Neural crest cell (in vitro differentiated cells): ENCODE measurements at places on chromosomes 3 and 15.

GRCh38 chr3:106619-107018 lies 89.9 kb upstream of the CHL1 start:
- DNase-seq, result no peak

DNA sequence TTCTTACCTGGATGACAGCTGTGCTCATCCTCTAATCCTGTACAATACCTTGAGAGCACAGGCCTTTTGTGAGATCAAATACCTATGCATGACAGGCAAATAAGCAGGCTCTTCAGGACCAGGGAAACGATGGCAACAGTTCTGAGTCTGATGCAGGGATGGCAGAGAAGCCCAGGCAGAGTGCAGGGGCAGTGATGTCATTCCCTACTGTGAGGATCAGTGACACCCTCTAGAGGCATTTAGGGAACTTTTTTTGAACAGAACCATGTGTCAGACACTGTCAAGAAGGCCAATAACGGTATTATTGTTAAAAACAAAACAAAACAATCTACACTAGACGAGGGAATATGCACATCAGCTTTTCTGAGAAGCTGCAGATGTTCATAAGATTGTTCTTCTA lies 314.8 kb upstream of the CTDSPL start:
- no peak for DNase-seq

DNA sequence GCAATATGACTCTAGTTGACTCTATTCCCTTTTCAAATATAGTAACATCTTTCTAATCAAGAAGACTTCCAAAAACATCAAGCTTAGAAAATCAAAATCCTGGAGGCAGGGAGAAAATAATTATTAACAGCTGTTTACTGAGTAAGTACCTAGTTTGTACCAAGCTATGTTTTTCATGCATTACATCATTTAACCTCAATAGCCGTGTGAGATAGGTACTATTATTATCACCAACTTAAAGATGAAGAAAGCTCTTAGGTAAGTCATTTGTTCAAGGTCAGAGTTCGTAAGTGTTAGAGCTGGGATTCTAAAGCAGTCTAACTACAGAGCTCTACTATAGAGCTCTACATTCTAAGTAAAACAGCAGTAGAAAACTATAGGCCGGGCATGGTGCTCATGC lies 41.6 kb downstream of the GSK3B start:
- DNase-seq, result no peak

DNA sequence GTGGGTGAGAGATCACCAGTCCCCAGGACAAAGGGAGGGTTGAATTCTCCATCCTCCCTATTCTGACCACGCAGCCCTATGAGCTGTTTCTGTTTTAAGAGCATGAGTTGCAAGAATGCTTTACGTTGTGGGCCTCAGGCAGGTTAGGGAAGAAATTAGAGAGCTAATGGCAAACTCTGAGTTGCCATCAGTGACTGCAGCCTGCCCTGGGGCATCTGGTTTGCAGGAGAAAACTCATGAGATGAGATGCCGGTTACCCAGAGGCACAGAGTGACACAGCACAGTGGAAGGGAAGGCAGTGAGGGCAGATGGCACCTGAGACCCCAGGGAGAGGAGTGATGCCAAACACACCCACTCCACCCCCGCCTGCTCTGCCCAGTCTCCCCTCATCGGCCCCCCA lies 265.3 kb downstream of the CD47 start:
- DNase-seq, result no peak

- DNase-seq, result no peak
These were observed 3.2 kb upstream of the BMF start for GRCh38 chr15:40111888-40112287.

GRCh38 chr3:46143951-46144473 lies 64.1 kb downstream of the CCR1 start:
- DNase-seq, result no peak

- no peak for DNase-seq
These were observed 163.9 kb downstream of the DCLK3 start for GRCh38 chr3:36600404-36600803.

- no peak for DNase-seq
These were observed 5.4 kb downstream of the TMEM43 start for GRCh38 chr3:14130230-14130629.

DNA sequence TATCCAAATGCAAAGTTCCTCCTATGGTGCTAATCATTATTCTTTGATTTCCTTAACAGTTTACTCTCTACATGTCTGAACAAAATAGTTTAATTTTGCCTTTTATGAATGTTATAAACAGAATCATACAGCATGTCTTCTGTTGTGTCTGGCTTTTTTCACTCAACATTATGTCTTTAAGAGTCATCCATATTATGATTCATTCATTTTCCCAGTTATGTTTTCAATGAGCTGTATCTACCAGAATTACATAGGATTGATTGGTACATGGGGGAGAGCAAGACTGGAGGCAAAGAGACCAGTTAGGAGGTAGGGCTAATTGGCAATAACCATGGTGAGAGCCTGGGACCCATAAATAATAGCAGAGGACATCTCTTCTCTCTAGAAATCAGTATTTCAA lies 16.6 kb upstream of the RAP2B start:
- DNase-seq, result no peak

DNA sequence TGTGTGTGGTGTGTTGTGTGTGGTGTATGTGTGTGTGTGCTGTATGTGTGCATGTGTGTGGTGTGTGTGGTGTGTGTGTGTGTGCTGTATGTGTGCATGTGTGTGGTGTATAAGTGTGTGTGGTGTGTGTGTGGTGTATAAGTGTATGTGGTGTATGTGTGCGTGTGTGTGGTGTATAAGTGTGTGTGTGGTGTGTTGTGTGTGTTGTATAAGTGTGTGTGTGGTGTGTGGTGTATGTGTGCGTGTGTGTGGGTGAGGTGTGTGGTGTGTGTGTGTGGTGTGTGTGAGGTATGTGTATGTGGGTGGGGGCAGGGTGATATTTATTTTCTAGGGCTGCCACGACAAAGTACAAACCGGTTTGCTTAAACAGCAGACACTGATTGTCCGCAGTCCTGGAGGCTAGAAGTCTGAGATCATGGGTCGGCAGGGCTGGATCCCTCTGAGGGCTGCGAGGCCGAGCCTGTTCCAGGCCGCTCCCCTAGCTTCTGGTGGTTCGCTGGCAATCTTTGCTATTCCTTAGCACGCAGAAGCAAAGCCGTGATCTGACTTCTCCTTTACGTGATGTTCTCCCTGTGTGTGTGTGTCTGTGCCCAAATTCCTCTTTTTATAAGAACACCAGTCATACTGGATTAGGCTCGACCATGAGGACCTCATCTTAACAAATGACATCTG lies 160.2 kb downstream of the XXYLT1 start:
- no peak for DNase-seq

DNA sequence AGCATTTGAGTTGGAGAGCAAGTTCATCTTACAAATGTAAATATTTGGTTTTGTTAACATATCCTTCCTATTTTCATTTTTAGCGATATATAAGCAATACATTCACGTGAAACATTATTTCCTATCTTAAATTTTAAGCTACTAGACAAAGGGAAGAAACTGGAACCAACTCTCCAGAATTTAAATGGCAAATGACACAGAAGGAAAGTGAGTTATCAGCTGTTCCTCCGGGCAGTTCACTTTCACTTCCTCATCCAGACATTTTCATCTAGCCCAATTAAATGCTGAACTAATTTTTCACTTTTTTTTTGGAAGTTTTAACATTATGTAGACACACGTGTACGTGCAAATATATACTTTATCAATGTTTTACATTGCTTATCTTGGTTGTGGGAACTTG lies 58.7 kb downstream of the MORC1 start:
- no peak for DNase-seq

- no peak for DNase-seq
These were observed 51.6 kb upstream of the MITF start for GRCh38 chr3:69687641-69688040.

- no peak for DNase-seq
These were observed 36.2 kb downstream of the ICE2 start for GRCh38 chr15:60442763-60443162.

DNA sequence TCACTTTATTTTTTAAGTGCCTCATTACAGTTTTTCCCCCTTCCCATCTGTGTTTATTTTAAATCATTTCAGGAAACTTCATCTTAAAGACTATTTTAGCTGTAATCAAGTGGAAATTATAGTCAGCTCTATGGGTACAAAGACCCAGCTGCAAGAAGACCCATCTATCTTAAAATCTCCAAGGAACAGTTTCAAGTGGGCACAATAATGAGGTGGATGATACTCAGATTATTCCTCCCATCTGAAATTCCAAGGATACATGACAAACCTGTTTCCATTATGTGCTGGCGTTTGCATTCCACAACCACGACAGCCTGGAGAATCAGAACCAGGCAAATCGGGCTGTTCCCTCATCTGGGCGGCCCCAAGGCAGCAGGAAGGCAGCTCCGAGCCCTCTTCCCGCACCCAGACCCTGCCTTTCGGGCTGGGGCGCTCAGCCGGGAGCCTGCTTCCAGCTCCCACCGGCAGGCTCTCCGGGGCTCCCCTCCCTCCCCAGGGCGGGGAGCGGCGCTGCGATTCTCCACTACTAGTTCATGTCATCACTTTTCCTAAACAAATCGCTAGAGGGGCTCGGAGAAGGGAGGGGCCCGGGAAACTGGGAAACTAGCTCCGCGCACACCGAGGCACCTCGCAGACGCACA lies at the start of gene MGLL:
TSS of gene MGLL (minus strand) at position 475 of the 641 bp plus-strand sequence. CDS start at position 278, 197 bp downstream.
- DNase-seq, result peak; percentile 21

DNA sequence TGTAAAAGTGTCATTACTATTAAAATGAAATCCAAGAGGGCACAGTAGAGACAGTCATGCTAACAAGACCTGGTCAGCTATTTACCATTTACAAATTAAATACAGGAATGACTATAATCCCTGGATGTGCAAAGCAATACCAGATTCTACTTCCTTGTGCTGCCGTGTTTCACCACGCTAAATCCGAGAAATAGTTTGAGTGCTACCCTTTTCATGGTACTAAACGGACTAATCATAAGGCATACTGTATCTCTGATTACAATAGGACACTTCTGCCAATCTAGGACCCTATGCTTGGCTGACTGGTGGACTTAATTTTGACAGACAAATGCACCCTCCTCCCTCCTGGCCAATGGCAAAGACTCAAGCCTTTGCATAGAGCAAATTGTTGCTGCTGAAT lies 63.0 kb upstream of the NR2F2 start:
- no peak for DNase-seq

DNA sequence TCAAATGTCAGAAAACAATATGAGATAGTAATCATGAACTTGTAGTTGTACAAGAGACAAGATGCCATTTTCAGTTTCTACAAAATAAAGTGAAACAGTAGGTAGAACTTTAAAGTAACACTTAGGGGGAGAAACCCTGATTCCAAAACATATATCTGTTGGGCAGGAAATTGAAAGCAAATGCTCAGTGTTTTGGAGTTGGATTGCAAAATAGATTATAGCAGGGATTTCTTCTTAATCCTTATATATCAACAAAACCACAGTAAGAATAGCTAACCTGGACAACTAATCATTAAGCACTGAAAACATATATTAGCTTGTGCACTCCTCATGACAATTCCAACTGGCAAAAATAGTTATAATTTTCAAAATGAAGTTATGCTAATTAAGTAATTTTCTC lies 46.9 kb downstream of the COMMD2 start:
- DNase-seq, result no peak

DNA sequence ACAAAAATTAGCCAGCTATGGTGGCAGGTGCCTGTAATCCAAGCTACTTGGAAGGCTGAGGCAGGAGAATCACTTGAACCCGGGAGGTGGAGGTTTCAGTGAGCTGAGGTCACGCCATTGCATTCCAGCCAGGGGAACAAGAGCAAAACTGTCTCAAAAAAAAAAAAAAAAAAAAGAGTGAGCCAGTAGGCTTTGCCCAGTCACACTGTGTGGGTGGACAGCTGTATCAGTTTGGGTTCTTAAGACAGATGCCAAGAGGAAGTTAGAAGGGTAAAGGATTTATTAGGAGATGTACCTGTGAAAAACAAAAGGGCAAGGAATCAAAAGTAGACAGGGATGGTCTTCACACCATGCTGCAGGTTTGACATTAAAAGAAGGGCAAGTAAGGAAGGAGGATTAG lies 86.1 kb upstream of the CGNL1 start:
- no peak for DNase-seq

DNA sequence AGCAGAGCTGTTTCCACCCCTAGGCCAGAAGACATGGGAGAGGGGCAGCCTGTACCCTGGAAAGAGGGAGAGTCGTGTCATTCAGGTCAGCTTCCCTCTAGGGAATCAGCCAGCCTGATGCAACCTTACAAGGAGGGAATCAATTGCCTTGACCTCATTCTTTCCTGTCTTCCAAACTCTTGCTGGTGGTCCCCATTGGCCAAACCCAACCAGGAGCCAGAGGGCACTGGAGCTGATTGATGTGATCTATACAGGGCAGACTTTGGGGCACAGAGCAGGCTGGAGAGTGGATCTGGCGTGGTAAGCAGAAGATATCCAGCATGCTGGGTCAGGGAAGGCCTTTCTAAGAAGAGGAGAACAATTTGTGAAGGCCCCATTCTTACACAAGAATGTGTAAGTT lies 19.1 kb upstream of the MAGEF1 start:
- no peak for DNase-seq

DNA sequence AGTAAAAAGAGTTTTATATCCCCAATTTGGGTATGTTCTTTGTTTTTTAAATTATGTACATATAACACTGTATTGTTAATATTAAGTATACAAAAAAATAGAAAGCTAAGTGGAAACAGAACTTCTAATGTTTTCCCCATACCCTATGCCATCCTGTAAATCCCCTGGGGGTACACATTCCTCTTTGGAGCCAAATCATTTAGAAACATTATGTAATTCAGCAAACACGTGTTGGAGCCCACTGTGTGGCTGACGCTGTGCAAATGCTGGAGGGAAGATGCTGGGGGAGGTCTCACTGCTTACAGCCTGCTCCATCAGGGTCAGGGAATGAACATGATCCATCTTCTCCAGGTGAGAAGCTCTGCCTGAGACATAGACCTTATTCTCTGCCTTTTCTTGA lies 52.8 kb downstream of the CRTC3 start:
- no peak for DNase-seq

DNA sequence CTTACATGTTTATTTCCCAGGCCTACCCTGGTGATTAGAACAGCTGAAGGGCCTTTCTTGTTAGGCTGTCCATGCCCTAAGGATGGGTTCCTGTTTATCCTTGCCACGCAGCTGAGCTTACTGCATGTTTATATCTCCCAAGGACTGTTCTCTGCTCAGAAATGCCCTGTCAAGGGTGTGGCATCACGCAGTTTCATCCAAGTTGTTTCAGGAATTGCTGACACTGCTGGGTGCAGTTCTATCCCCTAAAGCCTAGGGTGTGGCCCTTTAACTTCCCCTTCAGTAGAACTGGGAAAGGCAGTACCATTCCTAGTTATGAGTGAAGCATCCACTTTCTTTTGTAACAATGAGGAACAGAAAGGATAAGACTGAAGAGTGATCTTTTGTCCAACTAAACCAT lies 5.0 kb downstream of the ELL3 start:
- DNase-seq, result no peak

- no peak for DNase-seq
These were observed 24.5 kb downstream of the ACP3 start for GRCh38 chr3:132341746-132342145.

DNA sequence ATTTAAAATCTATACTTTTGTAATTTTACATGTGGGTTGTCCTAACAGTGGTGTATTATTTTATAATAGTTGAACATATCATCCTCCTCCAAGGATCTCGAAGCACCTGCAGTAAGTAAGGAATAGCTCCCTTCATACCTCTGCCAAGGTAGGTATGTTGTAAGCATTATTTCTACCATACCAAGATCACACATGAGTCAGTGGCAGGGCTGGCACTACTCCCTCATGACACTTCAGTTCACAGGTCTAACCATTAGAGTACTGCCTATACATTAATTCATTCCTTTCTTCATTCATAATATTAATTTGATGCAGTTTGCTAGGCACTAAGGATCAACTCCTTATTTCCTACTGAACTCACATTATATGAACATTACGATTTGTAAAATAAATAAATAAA lies 11.9 kb upstream of the LEKR1 start:
- no peak for DNase-seq

GRCh38 chr3:188442430-188442829 lies 288.5 kb downstream of the LPP start:
- no peak for DNase-seq
